ENCODE measurements at places on chromosomes 2 and 18.

DNA sequence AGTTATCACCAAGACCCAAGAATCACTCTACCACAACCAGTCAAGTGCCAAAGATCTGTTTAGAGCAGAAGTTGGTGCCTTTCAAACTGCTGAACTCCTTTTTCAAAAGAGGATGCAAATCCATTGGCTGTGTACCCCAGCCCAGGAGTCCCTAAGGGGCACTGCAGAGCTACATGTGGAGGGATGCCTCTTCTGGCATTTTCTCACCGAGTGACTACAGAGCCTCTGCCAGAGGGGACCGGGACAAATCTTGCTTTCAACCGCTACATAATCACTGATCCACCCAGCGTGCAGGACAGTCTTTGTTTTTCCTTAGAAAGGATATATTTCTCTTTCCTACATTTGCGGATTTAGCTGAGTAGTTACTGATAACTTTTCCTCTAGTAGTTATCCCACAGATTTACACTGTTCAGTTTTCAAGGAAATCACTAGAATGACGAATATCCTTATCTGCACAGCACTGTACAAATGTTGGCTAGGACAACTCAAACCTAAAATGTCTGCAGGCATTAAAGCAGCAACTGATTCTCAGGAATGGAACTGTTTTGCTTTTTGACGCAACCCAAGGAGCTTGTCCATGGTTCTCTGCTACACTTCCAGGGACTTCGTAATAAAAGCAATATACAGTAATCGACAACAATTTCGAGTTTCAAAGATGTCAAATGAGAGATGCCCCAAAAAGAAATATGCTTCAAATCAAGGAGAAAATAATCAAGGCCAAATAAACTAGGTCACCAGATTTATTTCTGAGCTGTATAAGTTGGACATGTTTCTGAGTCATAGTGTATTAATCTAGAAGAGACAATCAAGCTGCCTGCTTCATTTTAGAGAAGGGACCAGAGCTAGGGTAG, 24.1 kb downstream of the EPB41L3 start:
- no peak for DNase-seq

- no peak for DNase-seq
These were observed 46.3 kb downstream of the DYSF start for GRCh38 chr2:71499691-71500090.

GRCh38 chr18:35183886-35184285, 56.9 kb upstream of the ZNF397 start:
- no peak for DNase-seq

DNA sequence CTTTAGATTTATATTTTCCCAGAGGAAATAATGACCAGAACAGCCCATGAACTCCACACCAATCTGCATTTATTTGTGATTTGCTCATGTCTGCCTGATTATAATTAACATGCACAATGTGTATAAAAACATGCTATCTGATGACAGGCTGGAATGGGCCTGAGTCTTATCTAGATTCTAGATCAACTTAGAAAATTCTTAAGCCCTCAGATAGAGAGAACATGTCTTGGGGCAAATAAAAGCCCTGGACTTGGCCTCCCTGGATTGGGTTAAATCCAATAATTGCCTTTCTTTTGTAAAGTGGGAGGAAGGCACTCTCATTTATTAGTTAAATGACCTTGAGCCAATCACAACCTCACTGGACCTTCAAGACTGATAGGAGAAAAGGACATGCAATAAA, 61.8 kb downstream of the EVA1A start:
- DNase-seq, result no peak

GRCh38 chr2:151669585-151670081, 64.6 kb downstream of the NEB start:
- no peak for DNase-seq

DNA sequence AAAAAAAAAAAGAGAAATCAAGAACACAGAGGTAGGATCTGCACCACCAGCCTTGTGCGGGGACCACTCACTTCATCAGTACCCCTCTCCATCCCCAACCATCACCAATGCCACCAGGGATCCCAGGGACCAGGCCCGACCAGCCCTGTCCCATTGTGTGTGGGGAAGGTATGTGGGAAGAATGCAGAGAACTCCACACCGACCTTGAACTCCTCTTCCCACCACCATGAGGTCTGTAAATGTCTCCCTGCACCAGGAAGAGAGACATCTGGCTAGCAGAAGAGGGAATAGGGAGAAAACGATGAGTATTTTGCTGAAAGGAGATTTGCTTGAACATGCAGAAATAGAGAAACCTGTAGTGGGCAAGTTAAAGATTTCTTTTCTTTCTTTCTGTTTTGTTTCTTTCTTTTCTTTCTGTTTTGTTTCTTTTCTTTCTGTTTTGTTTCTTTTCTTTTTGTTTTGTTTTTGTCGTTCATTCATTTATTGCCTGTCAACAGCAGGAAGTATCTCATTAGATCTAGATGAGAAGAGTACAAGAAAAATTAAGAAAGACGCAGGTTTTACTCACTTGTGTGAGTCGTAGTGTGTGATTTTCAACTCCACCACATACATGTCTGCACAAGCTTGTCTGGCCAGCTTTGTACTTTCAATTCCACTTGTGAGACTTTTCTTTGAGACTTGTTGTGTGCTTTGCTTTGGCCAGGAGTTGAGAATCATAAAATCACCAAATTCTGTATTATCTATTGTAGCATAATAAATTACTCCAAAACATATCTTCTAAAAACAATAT, 179.8 kb upstream of the HAAO start:
- DNase-seq, result no peak

DNA sequence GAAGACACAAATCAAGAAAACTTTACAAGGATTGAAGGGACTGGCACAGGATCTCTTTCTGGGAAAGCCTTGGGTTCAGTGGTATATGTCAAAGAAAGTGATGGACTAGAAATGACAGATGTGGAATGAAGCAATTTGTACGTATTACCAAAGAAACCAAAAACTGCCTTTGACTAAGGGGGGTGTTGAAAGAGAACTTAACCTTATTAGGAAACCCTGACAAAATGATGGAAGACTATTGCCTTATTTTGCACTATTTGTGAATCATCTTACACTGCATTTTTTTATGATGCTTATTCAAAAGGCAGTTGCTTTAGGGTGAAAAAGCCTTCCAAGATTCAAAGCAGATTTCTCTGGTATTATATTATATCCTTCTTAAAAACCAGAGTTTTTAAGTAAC, 4.0 kb downstream of the TSGA10 start:
- no peak for DNase-seq

- DNase-seq, result no peak
These were observed 18.3 kb downstream of the ARHGEF33 start for GRCh38 chr2:38907743-38908562.

DNA sequence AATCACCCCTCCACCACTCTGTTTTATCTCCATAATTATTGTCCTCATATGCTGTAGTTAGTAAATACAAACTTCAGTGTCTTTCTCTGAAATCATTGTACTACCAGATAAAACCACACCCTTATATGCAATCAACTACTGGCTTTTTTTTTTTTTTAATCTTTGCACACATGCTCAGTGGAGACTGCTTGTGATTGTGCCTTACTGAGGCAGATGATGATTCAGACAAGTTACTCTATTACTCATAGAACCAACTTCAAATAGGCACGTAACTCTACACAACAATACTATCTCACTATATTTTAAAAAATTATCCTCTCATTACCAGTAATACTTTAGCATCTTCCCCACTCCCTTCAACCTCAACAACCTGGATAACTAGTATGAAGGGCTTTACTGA, 1278.4 kb upstream of the PIK3C3 start:
- DNase-seq, result no peak

DNA sequence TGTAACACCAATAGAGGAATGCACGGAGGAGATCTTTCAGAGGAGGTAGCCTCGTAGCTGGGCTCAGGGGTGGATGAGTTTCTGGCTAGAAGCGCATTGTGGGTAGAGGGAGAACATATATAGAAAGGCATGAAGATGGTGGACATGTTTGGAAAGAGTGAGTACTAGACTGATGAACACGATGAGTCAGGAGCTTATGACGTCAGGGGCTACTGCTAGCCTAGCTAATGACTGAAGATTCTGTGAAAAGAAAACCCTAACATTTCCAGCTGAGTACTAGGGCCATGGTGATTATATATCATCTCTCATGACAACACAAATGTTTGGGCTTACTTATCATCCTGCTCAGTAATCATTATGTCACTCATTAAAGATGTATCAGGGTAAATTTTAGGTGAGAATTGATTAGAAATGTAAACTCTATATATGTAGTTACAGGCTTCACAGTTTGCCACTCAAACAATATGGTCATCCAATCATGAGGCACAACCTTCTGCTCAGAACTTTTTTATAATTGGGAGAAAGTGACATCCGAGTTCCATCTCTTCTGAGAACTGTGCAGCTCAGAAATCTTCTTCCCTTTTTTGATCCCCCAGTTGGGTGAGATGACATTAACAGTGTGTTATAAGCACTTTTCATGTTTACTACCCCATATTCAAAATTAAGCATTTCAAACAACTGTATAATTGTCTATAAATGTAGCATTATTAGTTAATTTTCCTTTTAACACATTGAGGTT, 22.2 kb upstream of the IL1RN start:
- no peak for DNase-seq

DNA sequence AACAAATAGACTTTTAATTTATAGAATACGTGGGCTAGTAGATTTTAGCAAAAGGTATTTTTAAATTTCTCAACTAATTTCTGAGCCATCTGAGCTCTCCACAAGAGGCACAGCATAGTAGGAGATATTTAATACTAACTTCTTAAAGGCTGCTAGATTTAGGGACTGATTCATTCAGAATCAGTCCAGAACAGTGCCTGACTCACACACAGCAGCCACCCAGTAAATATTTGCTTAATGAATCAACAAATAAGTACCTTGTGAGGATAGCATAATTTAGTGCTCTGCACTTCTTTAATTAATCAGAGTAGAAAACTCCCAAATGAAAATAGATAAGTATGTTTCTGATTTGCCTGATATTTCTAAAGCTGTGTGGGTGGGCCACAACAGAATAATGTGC, 35.6 kb upstream of the SYT4 start:
- no peak for DNase-seq

- no peak for DNase-seq
These were observed 231.5 kb downstream of the LPIN1 start for GRCh38 chr2:11977766-11978524.

DNA sequence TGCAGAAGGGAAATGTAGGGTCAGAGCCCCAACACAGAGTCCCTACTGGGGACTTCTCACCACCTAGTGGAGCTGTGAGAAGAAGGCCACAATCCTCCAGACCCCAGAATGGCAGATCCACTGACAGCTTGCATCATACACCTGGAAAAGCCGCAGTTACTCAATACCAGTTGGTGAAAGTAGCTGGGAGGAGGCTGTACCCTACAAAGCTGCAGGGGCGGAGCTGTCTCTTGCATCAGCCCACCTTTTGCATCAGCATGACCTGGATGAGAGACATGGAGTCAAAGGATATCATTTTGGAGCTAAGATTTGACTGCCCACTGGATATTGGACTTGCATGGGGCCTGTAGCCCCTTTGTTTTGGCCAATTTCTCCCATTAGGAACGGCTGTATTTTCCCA, 237.3 kb downstream of the CALCRL start:
- no peak for DNase-seq

DNA sequence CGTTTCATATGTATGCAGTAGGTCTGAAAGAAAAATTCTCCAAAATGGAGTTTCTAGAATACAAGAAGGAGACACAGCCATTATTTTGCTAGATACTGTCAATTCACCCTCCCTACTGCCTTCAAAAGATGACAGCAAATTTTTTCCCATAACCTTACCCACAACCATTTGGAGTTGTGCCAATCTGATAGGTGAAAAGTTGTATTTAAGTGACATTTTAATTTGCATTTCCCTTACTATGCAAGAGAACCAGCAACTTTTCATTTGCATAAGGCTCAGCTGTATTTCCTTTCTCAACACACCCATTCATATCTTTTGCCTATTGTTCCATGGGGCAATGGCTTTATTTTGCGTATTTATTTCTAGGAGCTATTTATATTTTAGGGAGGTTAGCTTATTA, 31.4 kb upstream of the IL18RAP start:
- no peak for DNase-seq

GRCh38 chr2:157920736-157921135, 44.6 kb upstream of the ACVR1 start:
- DNase-seq, result no peak

DNA sequence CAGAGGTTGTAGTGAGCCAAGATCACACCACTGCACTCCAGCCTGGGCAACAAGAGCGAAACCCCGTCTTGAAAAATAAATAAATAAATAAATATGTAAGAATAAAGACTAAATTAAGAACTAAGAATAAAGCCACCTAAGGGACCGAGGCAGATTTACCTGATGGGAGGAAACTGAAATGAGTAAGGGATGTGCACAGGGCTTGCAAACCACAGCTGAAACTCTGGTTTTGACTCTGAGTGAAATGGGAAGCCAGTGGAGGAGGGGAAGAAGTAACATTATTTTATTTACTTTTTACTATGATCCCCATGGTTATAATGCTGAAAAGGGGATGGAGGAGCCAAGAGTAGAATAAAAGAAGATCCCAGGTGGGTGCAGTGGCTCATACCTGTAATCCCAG, 107.3 kb downstream of the CABYR start:
- no peak for DNase-seq

- no peak for DNase-seq
These were observed 14.4 kb downstream of the NEMP2 start for GRCh38 chr2:190519975-190520767.

DNA sequence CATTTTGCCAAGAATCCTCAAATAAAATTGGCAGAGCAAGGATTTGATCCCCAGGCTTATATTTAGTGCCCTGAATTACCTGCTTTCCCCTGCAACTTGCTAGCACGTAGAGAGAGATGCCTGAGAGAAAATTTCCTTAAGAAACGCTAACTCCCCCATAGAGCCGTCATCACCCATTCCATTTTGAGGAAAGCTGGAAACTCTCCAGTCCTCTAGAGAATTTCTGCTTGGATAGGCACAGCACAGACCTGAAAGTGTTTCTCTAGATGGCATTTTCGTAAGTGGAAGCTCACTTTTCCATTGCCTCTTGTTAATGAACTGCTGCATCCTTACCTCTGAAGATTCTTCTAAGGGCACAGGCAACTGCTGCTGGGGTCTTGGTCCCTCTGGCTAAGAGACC, 277.8 kb upstream of the SIX2 start:
- no peak for DNase-seq

DNA sequence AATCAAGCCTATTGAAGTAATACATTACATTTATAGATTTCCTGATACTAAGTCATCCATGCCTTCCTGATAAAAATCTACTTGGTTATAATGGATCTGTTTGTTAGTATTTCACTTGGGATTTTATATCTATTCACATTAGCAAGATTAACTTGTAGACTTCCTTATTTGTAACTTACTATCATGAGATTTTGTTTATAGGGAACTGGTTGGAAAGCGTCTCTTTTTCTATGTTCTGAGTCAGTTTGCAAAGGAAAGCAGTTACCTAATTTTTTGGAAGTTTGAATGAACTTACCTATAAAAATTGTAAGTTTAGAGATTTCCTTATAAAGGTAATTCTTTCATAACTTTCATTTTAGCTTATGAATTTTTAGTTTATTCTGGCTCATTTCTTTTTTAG, 141.4 kb downstream of the SMAD7 start:
- no peak for DNase-seq

DNA sequence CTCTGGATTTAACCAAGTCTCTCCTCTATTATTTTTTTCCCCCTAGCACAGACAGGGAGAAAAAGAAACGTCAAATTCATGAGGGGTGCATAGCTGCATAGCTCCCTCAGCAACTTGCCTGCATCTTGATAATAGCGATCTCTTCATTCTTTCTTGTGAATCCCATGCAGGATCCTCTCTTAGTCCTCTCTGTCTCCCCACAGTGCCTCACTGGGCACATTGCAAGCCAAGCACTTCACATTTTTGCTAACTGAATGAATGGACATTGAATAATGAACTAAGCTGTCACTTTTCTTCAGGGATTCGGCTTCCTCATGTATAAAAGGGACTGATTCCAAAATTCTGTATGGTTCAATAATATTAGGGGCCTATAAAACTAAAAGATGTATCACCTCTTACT, 2.9 kb upstream of the EPB41L3 start:
- no peak for DNase-seq

All from NCI-H2081 (cell line).